ENCODE measurements at places on chromosomes 6 and 20.

GRCh38 chr6:41652866-41653652, 14.8 kb downstream of the MDFI start:
- no peak for DNase-seq

DNA sequence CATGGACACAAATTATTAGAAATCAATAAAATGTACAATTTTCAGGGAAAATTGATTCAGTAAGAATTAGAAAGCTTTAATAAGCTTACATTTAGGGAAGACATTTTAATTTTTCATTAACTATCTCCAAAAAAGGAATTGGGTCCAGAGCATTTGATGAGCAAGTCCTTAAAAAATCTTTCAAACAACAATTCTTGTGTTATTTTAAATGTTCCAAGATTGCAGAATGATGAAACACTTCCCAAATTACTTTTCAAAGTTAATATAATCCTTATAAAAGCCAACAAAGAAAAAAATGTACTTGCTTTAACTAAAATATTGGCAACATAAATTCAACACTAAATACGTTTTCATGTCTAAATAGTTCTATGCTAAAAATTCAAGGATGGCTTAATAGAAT, 102.0 kb downstream of the ADAT2 start:
- no peak for DNase-seq

DNA sequence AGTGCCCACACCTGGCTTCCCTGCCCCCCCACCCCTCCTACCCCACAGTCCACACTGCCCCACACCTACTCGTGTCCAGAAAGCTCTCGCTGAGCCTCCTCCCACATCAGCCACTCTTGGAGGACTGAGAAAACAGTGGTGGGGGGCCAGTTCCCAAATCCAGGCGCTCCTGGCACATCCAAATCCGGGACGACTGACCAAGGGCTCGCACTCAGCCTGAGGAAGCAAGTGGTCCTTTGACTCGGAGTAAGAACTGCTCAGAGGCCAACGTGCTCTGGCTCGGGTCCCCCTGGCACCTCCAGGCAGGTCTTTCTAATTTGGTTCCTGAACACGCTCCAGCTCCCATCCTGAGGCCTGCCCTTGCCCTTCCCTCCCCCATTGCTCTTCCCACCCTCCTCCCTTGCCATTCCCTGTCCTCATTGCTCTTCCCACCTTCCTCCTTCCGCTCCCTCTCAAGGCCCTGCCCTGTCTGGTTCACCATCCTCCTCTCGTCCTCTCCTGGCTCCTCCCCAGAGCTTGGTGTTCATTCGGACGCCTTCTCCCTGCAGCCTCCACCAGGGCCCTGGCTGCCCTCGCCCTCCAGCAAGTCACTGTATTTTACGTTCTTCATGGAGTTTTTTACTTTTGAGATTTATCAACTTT, 83.6 kb downstream of the THBS2 start:
- DNase-seq = no peak

- no peak for DNase-seq
These were observed 49.7 kb upstream of the FUCA2 start for GRCh38 chr6:143561105-143561704.

Measured in esophagus squamous epithelium (tissue), 5 donors.